ENCODE measurements at places on chromosomes 4 and X.
A peak's percentile ranks its signal among the peaks of the same experiment; 100 is the strongest.

GRCh38 chr4:138097912-138098600 is 144.1 kb downstream of the SLC7A11 start:
- no peak for DNase-seq

DNA sequence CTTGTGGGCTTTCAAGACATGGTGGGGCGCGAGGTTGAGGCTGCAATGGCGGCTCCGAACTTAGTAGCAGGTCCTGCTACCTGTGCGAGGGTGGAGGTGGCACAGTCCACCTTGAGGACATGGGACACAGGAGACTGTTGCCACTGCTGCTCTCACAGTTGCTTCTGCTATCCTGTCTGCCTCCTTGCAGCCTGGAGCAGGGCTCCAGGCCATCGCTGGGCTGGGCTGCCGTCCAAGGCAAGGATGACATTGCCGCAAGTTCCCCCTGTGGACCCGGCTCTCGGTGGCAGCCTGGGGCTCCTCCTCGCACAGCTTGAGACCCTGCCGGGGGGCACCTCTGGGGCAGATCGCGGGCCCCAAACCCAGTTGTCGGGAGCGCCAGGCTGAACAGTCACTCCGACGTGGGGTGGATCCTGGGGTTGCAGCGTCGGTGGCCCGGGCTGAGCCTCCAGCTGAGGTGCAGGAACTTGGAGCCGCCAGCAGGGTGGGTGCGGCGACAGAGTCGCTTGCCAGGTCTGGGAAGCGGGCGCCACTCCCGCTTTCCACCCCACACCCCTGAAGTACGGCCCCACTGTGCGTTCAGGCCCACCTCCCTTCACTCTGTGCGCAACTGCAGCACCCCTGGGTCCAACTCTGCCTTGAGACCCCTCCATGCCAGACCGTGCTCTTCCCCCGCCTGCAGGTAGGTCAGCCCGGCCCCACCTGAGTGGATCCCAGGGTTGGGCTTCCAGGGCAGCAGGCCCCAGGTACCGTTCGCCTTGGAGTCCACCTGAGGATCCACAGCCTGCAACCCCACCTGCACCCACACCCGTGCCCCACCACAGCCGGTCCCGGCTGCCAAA is 192.7 kb upstream of the NUDT6 start:
- DNase-seq = no peak

DNA sequence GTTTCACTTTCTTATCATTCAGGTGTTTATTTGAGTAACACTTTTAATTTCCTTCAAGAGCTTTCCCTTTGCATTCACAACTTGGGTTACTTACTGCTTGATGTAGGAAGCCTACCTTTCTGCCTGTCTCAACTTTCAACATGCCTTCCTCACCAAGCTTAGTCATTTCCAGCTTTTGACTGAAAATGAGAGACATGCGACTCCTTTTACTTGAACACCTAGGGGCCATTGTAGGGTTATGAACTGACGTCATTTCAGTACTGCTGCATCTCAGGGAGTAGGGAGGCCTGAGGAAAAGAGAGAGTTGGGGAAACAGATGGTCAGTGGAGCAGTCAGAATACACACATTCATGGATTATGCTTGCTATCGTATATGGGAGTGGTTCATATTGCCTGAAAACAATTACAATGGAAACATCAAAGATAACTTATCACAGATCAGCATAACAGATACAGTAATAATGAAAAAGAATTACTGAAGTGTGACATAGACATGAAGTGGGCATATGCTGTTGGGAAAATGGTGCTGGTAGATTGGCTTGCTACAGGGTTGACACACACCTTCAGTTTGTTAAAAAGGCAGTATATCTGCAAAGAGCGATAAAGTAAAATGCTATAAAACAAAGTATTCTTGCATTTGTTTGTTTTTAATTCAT is 25.7 kb downstream of the USP53 start:
- no peak for DNase-seq

DNA sequence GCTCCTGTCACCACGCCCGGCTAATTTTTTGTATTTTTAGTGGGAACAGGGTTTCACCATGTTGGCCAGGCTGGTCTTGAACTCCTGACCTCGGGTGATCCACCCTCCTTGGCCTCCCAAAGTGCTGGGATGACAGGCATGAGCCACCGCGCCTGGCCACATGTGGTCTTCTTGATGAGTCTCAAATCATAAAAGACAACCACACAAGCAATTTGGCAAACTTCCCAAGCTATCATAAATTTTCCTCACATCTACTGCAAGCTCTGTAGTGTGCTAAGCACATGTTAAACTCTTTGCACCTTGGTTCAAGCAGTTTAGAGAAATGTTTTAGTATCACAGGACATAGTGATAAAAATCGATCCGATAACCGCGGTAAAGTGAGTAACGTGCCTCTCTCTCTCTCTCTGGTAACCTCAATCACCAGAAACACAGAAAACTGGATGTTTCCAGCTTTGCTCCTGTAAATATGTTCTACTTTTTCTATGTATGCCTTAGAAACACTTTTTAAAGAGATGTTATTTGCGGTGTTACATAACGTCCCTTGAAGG is 256.8 kb downstream of the DHRSX start:
- no peak for DNase-seq

- no peak for DNase-seq
These were observed 7.6 kb downstream of the HS3ST1 start for GRCh38 chr4:11421116-11421515.

- peak; percentile 71 for DNase-seq
These were observed at the start of gene RASSF6 for GRCh38 chr4:73620115-73620792. TSS of gene RASSF6 (minus strand) at chr4:73620436. CDS start at chr4:73611795, 8,641 bp downstream.

- no peak for DNase-seq
These were observed 4.3 kb downstream of the PNCK start for GRCh38 chrX:153669174-153669890.

DNA sequence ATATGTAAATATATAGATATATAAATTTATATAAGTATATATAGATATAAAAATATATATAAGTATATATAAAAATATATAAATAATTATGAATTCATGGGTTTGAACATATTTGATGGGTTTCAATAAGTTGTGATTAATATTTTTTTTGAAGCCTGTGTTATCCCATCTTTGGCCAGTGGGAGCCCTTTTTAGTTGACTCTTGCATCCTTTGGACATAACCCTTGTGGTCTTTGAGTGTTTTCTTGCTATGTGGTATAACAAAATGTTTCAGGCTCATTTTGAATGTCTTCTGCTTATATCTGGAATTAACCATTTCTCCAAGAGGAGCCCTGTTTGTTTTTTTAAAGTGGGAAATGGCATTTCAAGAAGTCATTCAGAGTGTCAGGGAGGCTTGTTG is 15.2 kb downstream of the SNX25 start:
- DNase-seq = no peak

- DNase-seq = no peak
These were observed 643 bp downstream of the FHL1 start for GRCh38 chrX:136147976-136148375.

DNA sequence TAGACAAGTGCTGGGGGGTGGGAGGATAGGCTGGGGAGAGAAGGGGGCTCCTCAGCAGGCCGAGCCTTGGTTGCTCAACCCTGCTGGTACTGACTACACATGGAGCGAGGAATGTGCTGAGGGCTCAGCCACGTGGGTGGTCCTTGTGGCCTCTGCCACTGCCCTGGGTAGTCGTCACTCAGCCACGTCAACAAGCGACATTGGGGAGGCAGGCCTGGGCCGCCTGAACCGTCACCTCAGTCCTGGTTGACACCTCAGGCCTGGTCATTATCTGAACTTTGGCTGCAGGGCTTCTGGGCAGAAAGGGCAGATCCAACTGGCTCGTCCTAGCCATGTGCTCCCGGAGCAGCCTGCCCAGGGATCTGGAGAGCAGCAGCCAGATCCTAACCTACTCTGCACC is 62.7 kb upstream of the GDPD2 start:
- no peak for DNase-seq

GRCh38 chrX:139448996-139449395 is 81.5 kb upstream of the F9 start:
- DNase-seq = no peak

GRCh38 chr4:164012396-164013027 is 518.0 kb downstream of the TMA16 start:
- peak; percentile 6 for DNase-seq

DNA sequence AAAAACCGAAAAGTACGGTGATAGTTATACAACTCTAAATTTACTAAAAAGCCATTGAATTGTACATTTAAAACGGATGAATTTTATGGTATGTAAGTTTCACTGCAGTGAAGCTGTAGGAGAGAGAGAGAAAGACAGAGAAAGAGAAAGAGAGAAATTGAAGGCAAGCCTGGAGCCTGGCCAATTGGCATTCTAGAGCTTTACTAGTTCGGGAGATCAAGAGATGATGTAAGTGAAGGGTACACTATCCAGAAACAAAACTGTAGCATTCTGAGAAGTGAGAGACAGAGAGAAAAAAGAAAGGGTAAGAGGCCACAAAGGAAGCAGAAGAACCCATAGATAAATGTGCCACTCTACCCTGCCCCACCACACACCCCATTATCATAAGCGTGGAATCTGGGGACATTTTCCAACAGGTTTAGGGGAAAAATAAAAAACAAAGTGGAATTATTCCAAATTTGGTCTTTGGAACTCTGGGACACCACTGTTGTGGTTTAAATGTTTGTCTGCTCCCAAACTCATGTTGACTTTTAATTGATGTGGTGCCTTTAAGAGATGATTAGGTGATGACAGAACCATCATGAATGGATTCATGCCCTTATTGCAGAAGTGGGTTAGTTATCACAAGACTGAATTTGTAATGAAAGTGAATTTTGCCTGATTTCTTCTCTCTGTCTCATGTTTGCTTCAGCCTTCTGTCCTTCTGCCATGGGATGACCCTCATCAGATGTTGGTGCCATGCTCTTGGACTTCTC is 123.0 kb upstream of the PLS3 start:
- DNase-seq = no peak

DNA sequence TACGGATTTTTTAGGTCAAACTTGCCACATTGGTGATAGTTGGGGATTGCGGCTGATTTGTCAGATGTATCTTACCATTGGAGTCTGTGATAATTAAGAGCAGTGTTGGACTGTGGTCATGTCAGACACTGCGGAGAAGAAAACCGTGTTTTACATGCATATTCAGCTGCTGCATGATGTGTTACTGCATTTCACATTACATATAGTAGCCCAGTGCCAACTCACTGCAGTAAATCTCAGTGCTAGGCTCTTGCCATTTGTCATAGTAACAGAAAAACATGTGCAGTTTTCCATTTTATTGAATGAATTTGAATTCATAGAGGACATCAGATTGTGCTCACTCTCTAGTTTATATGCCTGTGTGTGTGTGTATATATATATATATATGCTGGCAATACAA is 543.7 kb downstream of the IL1RAPL1 start:
- no peak for DNase-seq

GRCh38 chrX:78377186-78377585 is 49.8 kb upstream of the CYSLTR1 start:
- no peak for DNase-seq
